ENCODE measurements at places on chromosomes 7 and 10.

DNA sequence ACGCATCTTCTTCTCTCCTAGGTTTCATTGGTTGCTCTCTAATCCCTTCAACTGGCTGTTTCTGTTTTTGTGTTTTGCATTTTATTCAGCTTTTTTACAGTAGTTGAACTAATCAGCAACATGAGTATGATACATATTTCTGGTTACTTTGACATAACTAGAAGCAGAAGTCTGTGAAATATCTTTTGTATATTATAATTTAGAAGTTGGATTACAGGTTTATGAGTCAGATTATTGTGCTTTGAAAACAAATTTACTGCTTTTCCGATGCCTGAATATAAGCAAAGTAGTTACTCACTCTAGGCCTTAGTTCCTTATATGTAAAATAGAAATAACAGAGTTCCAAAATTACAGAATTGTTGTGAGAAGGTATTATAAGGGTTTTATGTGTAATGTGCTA, 96.2 kb upstream of the MEOX2 start:
- no peak for DNase-seq

DNA sequence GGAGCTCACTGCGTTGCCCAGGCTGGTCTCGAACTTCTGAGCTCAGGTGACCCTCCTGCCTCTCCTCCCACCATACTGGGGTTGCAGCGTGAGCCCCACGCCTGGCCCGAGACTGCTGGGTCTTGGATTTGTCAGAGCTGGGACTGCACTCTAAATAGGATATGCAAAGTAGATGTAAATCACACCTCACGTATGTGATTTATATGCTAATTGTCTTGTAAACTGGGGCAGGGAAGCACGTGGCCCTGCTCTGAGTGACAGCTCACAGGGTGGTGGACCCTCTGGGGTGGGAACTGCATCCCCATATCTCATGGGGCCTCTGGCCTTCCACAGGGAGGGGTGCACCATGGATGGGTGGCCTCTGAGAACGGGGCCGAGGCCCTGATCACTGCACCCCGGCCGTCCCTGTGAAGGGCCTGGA, 34.1 kb downstream of the GET4 start:
- DNase-seq: no peak

DNA sequence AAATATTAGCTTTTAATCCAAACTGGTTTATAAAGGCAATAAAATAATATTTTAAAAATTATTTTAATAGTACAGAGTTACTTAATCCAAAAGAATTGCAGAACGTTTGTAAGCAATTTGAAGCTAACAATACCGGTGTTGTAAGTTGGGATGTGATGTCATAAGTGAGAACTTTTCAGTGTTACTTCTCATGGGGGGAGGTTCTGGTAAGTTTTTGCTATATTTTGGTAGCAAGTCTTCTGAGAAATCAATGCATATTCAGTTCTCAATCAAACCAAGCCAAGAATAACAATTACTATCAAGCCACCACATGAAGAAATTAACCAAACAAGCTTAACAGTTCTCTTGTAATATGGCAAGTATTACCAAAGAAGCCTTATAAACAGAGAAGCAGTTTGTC, 147.1 kb upstream of the ASAH2 start:
- no peak for DNase-seq

DNA sequence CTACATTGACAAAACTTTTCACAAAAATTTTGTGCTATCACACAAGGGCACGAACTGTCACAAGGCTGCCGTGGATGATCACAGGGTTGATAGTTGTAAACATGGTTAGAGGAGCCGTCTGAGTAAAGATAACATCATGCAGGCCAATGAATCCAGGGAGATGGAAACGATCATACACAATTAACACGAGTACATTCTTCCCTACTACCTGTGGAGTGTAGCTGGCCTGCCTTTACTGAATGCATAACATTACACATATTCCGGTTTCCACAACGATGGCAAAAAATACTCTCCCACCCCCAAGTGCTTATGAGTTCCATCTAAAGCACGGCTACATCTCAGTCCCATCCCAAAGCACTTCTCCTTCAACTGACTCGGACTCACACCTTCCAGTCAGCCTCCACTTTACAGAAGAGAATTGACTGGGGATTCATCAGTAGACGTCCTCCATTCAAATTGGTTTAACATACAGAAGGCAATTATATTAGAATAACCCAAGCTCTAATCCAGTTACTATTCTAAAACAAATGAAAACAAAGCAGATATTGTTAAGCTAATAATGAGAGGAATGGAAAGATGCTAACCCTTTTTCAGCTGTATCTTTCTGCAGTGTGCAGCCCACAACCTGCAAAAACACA, 69.0 kb downstream of the EZH2 start:
- no peak for DNase-seq

- DNase-seq: no peak
Measured at GRCh38 chr7:68623030-68623429, 975.2 kb upstream of the AUTS2 start.

GRCh38 chr7:23200331-23200730, 18.5 kb downstream of the NUP42 start:
- DNase-seq: no peak

- DNase-seq: no peak
Measured at GRCh38 chr10:125122566-125122965, 37.8 kb downstream of the CTBP2 start.

DNA sequence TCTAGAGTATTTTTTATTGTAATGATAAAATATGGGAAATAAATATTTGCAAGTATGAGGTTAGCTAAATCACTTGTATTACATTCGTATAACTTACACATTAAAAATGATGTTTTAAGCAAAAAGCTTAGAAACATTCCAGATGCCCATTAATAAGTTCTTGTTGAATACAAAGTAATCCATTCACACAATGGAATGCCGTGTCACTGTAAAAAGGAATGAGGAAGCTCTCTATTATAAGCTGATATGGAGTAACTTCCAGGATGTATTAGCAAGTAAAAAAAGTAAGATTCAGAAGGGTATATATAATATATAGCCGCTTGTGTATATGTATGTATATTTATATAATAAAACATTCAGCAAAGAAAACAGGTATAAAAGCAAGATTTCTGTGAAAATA, 412.8 kb upstream of the MTPN start:
- DNase-seq: no peak

DNA sequence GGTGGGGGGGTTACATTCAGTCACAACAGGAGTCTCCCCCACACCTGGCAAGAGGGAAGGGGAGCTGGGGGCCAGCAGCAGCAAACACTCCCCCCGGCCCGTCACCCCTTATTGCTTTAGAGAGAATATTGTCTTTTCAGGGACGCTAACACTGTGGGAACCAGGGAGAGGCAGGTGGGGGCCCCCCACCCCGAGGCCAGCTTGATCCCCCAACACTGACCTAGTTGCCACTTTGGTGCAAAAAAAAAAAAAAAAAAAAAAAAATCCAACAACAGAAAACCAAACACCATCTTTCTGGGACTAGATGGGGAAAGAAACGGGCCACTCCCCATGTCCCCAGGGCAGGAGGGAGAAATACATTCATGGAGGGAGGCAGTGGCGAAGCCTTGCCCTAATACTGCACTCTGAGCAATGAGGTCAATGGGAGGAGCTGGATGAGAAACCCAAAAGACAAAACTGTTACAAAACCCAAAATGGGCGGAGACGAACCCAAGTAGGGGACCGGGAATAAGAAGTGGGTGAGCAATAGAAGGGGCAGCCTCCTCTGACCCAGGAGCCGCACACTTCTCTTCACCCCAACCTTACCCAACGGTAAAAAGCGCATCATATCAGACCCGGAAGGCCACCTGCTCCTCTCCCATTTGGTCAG, 6.5 kb downstream of the GNB2 start:
- DNase-seq: peak; percentile 30

GRCh38 chr10:35091994-35092790, 2.1 kb upstream of the CUL2 start:
- DNase-seq: no peak

- no peak for DNase-seq
Measured at GRCh38 chr7:50346545-50347497, 42.3 kb downstream of the IKZF1 start.

GRCh38 chr7:103560136-103560535, 114.1 kb upstream of the SLC26A5 start:
- DNase-seq: no peak

DNA sequence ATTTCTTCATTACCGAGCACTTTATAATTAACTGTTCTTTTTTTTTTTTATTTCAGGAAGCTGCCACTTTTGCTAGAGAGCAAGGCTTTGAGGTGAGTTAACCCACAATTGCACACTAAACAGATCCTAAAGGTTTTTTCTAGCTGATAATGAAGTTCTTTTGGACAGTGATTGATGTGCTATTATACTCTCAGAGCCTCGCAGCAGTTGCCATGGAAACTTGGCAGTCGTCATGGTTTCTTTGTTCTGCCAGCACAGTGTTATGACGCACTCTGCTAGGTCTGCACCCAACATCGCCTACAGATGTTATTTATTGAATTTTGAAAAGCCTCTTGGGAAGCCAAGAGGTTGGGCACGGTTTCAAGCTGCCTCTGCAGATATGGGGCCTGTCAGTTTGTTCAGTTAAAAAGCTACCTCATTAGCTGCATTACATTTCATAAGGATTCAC, 237.2 kb upstream of the KAT6B start:
- DNase-seq: peak; percentile 46

DNA sequence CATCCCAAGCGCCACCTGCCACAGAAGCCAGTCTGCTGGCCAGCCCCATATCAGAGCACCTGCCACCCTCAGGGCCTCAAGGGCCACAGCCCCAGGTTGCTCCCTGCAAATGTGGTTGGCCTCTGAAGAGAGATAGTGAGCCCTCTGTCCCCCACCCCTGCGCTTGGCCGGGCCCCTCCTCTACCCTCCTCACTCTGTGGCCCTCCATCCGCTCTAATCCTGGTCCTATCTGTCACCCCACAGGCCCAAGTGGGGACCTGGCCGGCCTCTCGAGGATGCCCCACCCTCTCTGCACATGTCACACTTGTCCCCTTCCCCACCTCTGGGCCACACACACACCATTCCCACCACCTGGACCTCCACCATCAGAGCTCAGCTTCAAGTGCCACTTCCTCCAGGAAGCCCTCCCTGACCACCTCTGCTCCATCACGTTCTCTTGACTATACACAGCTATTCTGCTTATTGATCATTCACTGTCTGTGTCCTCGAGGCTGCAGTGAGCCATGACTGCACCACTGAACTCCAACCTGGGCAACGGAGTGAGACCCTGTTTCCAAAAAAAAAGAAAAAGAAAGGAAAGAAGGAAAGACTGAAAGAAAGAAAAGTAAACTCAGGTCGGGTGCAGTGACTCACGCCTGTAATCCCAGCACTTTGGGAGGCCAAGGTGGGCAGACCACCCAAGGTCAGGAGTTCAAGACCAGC, 42.4 kb downstream of the TNRC18 start:
- DNase-seq: no peak

- DNase-seq: peak; percentile 85
Measured at GRCh38 chr10:101817337-101818118, 716 bp downstream of the OGA start.

DNA sequence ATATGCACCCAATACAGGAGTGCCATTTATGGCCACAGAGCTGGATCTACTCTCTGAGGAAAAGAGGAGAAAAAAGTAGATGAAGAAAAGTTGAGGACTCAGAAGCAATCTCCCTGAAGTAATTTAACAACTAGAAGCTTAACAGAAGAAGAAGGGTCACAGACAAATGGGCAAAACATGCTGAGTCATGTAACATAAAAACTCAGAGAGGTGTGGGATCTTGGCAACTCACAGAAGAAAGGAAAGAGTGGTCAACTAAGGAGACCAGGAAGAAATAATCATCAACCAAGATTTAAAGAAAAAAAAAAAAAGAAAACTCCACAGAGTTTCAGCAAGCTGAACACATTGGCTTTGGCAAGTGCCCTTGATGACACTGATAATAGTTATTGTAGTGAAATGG, 51.8 kb upstream of the BET1 start:
- DNase-seq: no peak

DNA sequence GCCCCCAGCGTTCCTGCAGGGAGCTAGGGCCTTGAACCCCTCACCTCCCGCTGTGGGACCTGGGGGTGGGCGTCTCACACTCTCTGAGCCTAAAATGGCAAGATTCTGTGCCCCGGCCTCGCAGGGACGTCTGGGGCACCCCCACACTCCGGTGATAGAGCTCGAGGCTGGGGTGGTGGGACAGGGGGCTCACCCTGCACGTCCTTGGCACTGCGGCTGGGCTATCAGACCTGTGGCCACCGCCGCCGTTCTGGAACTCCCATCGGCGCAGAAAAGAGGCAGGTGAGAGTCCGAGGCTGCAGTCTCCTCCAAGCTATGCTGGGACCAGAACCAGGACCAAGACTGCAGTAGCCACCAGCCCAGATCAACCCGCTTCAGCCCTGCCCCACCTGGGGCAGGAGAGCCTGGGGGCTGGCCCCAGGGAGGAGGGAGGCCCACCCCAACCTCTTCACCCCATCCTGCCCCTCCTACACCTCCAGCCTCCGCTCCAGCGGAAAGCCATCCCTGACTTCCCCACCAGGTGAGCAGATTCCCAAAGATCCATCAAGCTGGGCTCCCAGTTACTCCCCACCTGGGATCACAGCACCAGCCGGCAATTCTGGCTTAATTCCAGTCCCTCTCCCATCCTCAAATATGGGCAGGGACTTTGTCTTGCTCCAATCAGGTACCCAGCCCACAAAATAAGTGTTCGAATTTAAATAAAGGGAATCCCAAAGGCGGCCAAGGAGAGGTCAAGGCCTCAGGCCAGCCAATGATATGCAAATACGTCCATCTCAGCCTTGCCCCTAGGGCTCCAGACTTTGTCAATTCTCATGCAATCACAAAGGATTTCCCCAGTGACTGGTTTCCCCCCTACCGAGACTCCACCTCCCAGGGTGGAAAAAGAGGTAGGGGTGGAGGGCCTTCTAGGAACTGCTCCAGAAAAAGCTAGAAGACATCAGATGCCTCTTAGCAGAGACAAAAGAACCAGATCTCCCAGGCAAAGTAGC, 16.4 kb downstream of the TNRC18 start:
- no peak for DNase-seq

DNA sequence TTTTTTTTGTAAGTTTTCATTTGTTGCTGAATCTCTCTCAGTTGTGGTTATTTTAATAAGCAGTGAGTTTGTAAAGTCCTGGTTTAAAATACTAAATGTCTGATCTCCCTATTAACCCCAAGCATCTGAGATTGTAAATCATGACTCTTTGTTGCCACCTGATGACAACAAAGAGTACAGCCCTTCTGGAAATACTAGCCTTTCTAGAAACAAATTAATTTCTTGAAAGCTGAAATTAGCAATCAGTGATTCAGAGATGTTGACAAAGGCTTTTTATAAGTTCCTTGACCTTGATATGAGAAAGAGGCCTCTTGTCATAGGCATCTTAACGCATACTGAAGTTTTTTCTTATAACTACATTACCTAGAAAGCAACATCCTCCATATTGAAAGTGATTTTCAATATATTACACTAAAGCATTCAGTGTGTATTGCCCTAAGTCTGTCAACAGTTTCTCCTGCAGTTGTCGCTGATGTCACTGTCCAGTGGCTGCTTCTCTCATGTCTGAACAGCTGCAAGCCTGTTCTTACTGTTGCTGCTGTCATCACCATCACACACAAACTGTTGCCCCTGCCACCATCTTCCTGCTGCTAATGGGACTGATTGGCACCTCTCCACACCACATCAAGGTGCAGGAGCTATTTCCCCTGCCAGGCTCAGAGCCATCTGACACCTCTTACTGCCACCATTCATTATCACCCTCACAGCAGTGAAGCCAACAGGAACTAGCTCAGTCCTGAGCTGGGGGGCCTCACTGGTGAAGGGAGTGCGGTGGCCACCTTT, 95.1 kb upstream of the LRGUK start:
- DNase-seq: no peak

- DNase-seq: no peak
Measured at GRCh38 chr10:46025406-46025805, 5.0 kb downstream of the NCOA4 start.

All from hepatic stellate cell (primary cell).